Activated CD4-positive, alpha-beta T cell treated with anti-CD3 and anti-CD28 coated beads for 24 hours (primary cell): ENCODE measurements at places on chromosomes 5 and 9.

DNA sequence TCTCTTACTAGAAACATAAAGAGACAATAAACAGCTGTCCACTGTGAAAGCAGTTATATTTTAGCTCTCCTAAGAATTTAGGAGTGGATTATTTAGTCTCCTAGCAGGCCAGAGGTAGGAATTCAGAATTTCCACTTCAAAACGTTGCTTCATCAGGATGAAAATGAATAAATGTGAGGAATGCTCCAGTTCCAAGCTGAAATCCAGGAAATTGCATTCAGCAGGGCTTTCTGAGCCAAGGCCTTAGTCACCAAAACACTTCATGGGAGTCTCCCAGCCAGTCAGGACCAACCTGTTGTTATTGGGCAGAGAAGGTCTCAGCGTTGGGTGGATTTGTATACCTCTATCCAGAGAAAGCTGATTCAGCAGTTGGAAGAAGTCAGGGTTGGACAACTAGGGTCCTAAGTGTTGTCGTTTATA lies 1040.3 kb downstream of the TLE1 start:
- DNase-seq: no peak

DNA sequence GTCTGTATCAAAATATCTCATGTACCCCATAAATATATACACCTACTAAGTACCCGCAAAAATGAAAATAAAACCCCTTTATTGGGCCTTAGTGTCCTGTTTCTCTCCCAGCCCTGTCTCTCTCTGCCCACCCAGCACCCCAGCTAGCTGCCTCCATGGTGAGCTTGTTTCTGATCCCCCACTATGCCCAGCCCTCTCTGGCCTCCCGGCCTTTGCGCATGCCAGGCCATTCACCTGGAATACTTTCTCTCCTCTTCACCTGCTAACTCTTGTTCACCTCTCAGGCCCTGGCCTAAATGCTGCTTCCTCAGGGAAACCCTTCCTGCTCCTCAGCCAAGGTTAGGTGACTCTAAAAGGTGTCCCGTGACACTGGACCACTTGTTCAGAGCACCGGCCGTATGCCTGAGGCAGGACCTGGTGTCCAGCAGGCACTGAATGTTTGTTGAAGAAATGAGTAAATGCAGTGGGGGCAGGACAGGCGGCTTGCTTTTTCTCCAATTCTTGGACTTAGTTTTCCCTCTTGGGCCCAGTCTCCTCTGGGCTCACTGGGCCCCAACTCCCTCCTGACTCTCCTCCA lies 58.5 kb downstream of the PSD2 start:
- DNase-seq: no peak

DNA sequence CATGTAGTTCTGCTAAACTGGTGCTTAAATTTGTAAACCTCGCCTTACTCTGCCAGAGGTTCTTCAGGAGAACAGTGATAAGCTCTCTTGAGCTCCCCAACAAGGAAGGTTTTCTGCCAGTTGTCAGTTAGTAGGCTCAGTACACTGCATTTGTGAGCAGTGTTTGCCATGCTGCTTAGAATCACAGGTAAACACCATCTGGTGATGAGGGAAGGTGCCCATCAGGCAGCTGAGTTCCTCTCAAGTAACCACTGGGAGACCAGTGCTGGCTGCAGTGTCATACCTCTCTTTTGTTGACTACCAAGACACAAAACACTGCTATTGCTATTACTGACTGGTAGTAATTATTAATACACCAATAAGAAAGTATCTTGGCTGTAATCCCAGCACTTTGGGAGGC lies 186.2 kb upstream of the OTULINL start:
- no peak for DNase-seq

DNA sequence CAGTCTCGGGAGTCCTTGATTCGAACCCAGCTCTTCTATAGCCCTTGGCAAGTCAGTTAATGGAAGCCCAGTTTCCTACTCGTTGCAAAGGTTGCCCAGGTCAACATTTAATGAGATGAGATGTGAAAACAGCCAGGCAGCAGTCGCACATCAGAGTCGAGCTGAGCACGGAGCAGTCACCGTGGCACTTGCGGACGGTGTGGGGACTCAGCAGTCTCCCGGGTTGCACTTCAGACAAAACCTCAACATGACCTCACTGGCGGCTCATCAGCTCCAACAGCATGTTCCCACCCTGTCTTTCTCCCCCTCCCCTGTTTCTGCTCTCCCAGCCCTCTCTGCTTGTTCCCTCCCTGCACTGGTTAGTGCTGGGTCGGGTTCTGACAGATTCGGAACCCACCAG lies 35.8 kb downstream of the UBE2QL1 start:
- no peak for DNase-seq

GRCh38 chr5:159038907-159039306 lies 60.8 kb downstream of the EBF1 start:
- DNase-seq: no peak
